ENCODE measurements at places on chromosomes 2 and 18.

DNA sequence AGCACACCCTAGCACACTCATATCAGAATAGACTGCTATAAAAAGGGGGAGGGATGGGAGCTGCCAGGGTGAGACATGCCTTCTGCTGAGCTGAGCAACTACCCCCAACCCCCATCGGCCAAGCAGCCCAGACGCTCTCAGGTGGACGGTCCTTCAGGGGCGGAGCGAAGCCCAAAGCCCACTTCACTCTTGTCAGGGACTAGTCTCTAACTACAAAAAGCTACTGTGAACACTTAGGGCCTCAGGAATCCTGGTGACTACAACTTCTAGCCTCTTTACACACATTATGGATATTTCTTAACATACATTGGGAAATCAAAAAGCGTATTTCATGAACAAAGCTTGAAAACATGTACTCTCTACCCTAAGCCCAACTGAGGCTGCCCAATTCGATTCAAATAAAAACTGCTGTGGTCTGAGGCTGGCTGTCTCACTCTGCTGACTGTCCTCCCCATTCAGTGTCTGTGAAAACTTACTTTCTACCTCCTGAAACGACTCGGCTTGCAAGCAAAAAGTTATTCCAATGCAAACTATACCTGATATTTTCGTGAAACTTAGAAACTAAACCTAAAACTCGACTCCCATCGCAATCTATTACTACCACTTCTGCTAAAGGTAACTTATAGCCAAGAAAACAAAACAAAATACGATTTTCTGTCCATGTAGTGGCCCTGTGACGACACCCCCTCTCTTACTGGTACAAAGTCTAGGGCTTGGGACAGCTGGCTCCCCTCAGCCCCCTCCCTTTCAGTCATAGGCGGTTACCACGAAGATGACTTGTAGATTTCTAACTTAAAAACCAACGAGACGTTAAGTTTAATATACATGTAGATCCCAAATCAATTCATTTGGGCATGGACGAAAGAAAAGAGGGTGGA lies 1.2 kb downstream of the SERTAD2 start:
- DNase-seq = peak; percentile 80

GRCh38 chr2:3523551-3524041 lies 4.3 kb upstream of the ADI1 start:
- peak; percentile 52 for DNase-seq

- DNase-seq = no peak
Measured at GRCh38 chr2:129754421-129754820, 225.0 kb upstream of the RAB6C start.

DNA sequence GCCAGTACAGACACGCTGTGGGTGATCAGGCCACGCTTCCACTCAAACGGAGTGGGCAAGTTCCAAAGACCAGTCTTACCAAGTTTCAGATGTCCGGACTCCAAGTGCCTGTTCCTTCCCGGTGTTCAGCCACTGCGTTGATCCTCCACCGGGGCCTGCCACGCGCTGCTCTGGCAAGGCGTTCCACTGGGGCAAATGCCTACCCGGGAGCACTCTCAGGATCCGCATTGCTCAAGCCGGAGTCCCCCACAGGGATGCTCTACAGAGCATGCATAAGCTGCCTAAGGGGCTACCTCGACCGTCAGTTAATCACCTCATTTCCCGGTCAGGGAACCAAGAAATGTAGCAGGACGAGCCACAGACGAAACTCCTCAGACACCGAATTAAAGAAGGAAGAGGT lies 37.0 kb upstream of the CLASP1 start:
- no peak for DNase-seq

- DNase-seq = no peak
Measured at GRCh38 chr2:29808321-29808720, 113.1 kb downstream of the ALK start.

- DNase-seq = no peak
Measured at GRCh38 chr2:8132351-8132831, 549.5 kb upstream of the ID2 start.

GRCh38 chr2:10297191-10297830 lies 5.4 kb upstream of the HPCAL1 start:
- DNase-seq = peak; percentile 16

GRCh38 chr2:97935719-97936161 lies 60.0 kb downstream of the TMEM131 start:
- DNase-seq = peak; percentile 78

- peak; percentile 49 for DNase-seq
Measured at GRCh38 chr2:9752441-9753275, 90.6 kb upstream of the TAF1B start.

- peak; percentile 93 for DNase-seq
Measured at GRCh38 chr18:49849331-49850217, 36.2 kb upstream of the ACAA2 start.

- DNase-seq = no peak
Measured at GRCh38 chr18:78557371-78557770, 422.2 kb upstream of the SALL3 start.

DNA sequence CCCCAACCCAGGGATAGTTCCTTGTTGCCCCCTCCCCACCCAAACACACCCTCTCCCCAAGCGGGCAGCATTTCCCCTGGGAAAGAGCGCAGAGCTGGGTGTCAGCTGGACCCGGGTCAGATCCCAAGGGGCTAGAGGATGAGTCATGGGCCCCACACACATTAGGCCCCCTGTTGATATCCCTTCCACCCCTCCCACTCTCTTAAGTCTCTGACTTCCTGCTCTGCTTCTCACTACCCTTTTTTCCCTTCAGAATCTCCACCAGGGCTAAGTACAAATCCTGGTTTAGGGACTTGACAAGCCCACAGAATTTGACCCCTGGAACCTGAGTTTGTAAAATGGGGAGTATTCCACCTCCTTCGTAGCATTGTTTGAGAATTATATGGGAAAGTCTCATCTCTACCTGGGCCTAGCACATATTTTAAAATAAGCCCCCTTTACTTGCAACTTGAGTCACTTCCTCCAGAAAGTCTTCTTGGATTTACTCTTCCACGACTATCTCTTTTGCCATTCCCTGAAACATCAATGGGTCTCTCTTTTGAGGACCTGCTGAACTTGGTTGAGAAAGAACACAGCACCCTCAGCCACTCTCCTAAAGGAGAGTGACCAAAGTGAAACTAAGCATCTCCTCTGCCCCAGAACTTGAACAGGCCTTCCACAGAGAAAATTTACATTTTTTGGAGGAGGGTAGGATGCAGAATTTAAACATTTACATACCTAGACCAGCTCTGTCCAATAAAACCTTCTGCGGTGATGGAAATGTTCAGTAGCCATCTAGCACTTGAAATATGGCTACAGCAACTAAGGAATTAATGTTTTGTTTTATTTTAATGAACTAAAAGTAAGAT lies 4.7 kb downstream of the RTKN start:
- DNase-seq = no peak

GRCh38 chr2:211930331-211930730 lies 608.3 kb downstream of the ERBB4 start:
- DNase-seq = no peak

- DNase-seq = no peak
Measured at GRCh38 chr2:72136933-72137497, 10.6 kb downstream of the CYP26B1 start.

GRCh38 chr2:209834767-209835166 lies 63.1 kb downstream of the UNC80 start:
- DNase-seq = no peak

DNA sequence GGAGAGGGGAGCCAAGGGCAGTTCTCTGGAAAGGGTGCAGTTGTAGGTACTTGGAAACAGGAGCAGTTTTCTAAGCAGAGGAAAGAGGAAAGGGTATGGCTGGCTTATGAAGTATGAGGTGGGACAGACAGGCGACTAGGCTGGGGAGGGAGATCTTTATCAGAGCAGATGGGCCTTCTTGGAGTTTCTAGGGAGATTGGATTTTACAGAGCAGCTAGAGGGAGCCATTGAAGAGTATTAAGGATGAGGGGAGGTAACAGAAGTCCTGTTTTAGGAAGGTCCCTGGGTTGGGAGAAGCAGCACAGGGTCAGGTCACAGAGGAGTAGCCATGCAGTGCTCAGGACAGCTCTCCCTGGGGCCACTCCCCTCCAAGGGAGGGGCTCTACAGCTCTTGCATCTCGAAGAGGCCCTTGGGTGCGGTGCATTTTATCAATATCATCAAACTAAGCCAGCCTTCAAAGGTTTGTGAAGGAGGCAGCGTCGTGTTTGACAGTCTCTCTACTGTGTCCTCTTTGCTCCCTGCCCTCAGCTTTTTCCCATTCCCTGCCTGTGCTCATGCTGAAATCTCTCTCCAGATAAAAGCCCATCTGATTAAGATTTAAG lies 154.3 kb downstream of the SETBP1 start:
- no peak for DNase-seq

DNA sequence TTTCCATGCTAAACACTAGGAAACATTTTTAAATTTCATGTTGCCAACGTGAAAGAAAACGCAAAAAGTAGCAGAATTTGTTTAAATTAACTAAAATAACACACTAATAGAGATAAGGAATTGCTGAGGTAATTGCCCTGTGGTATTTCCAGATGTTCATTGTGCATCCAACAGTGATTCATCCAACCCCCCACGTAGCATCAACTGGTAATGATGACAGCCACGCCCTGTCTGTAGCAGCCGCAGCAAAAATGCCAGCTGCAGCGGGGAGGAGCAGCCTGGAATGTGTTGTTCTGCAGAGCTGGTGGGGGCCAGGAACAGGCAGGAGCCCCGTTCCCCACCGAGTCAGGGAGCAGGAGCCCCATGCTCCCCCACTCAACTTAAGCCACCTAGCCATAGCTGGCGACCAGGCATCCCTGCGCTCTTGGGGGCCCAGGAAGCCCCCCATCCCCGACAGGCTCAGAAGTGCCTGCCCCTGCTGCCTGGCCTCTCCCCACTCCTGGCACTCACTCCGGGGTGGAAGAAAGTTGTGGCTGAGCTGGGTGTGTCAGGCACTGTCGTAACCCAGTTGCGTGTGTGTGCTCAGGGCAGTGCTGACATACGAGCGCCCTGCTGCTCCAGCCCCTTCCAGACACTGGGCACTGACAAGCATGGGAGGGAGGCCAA lies 695.1 kb upstream of the ACVR2A start:
- peak; percentile 15 for DNase-seq

GRCh38 chr18:37720663-37721062 lies 155.1 kb upstream of the CELF4 start:
- DNase-seq = no peak

- DNase-seq = peak; percentile 22
Measured at GRCh38 chr2:44005846-44006245, 10.1 kb upstream of the LRPPRC start.

GRCh38 chr2:34533585-34534183 lies 934.6 kb upstream of the FAM98A start:
- DNase-seq = no peak

- DNase-seq = no peak
Measured at GRCh38 chr2:120439637-120440384, 93.9 kb downstream of the INHBB start.

- DNase-seq = no peak
Measured at GRCh38 chr2:183035954-183036669, 2.1 kb downstream of the NCKAP1 start.

DNA sequence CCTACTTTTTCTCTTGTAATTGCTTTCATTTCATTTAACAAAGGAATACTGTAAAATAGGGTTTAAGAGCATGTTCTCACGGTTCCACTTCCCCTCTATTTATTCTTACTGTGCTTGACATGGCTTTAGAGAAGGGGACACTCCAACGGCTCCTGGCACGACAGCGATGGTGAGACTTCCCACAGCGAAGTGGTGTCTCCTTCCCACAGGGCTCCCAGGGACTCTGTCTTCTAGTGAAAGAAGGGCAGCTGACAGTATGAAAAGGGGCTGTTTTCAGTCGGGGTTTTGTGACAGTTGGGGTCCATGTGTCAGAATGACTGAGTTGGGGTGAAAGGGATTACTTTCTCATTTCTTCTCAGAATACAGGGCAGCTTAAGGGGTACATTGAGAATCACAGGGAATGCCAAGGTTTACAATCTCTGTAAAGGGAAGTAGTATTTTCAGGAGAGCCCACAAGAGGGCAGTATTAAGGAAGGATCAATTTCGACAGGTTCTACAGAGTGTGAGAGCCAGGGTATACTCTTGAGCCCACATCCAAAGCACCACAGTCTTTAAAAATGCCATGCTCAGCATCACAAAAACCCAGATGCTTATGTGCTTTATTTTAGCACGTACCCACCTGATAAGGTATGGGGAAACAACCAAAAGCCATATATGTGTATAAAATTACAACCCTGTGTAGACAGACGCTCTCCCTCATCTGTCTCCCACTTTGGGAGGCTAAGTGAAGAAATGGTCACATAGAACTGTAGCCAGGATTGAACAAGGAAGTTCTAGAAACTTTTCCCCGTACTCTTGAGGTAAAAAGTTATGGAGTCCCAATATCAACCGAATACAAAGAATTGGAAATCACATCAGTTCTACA lies 31.3 kb upstream of the RAPGEF4 start:
- DNase-seq = peak; percentile 31

- DNase-seq = no peak
Measured at GRCh38 chr18:64149916-64150438, 1.1 kb upstream of the LINC00305 start.

- no peak for DNase-seq
Measured at GRCh38 chr2:202408546-202409140, 32.5 kb downstream of the BMPR2 start.

GRCh38 chr2:18290386-18290785 lies 270.1 kb downstream of the RDH14 start:
- peak; percentile 74 for DNase-seq

DNA sequence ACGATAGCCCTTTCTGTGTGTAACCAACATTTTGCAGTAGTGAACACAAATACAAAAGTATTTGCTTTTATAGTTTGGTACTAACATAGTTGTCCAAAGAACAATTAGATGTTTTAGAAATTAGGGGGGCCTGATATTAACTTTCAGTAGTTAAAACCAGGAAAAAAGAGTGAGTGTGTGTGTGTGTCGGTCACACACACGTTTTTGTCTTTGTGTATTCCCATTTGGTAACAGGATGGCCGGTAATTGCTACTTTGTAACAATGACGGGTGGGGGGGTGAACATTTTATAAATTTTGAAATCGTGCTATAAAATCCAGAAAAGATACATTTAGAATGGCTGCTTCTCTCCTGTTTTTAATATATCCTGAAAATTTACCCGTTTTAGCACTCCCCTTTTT lies 1.5 kb downstream of the PPIG start:
- no peak for DNase-seq

DNA sequence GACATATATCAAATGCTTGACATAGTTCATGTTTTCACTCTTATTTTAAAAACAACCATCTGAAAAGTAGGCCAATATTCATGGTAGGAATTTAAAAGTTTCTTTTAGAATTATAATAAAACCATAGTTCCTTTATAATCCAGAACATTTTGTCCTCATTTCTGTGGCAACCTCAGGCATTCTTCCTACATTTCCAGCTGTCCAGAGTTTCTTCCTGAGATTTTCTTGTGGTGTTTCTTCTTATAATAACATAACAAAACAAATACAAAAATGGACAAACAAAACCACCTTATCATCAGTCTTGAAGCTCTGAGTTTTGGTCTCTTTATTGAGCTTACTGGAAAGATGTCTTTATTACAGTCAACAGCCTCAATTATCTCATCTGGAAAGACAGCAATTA lies 2028.6 kb upstream of the CELF4 start:
- no peak for DNase-seq

GRCh38 chr2:107776362-107776761 lies 50.3 kb upstream of the RGPD4 start:
- no peak for DNase-seq
